ENCODE measurements at places on chromosomes 7 and 10.

- no peak for DNase-seq
Observed at GRCh38 chr10:122248356-122249302, 22.5 kb upstream of the BTBD16 start.

- no peak for DNase-seq
Observed at GRCh38 chr10:107474650-107475049, 310.1 kb upstream of the SORCS1 start.

DNA sequence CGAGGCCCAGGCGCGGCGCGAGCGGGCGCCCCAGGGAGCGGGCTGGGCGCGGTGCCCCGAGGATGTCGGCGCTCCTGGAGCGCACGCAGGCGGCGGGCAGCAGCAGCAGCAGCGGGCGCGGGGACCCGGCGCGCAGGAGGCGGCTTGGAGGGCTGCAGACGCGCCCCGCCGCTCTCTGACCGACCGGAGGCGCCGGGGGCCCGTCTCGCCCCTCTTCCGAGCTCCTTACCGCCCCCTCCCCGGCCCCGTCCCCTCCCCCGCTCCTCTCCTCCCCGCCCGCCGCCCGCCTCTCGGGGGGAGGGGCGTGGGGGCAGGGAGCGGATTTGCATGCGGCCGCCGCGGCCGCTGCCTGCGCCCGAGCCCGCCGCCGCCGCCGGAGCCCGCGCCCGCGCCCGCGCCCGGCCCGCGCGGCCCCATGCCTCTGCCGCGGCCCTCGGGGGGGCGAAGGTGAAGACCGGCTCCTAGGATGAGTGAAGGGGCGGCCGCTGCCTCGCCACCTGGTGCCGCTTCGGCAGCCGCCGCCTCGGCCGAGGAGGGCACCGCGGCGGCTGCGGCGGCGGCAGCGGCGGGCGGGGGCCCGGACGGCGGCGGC, at the start of gene NRG3:
Gene NRG3, plus strand, starts transcription at position 320 of the 592 bp plus-strand sequence.
- no peak for DNase-seq

- no peak for DNase-seq
Observed at GRCh38 chr7:41879403-41879802, 176.5 kb upstream of the INHBA start.

DNA sequence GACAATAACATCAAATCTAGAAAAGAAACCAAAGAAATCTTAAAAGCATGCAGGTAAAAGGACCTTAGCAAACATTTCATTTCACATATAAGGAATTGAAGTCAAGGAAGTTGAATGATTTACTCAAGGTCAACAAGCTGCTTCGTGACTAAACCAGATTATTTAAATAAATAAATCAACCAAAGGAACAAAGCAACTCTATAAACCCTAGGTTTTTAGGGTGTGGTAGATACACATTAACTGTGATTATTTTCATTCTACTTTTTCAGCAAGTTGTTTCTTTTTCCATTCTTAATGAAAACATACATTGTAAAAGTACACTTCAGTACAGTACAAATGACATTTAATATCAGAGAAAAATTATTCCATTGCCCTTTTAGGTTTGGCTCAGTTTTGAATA, 382.0 kb upstream of the STEAP1 start:
- no peak for DNase-seq
